ENCODE measurements at places on chromosomes 2 and 18. TPM values are rescaled to one million over a fixed set of nuclear protein-coding genes. Genes with fewer than 3 reads are reported as not detected.

Gene OSR1
- total RNA-seq: not detected

Gene PIEZO2
- 11.7 TPM for total RNA-seq

Gene FOXD4L1
- total RNA-seq: 0.07 TPM

DNA sequence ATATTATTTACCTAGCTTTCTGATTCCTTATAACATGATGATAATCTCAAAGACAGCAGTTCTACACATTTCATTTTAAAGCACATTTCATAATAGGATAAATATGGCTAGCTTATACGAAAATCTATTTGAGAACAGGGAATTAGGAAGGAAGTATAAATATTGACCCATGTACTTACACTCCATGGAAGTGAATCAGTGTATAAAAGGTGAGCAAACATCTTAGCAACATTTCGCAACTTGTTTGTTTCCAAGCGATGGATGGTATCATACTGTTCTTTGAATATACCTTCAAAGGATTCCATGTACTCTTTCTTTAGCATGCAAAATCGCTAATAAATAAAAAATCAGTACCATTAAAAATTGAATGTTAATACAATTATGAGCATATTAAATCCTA is 53.1 kb downstream of the CWC22 start:
- DNase-seq: no peak

DNA sequence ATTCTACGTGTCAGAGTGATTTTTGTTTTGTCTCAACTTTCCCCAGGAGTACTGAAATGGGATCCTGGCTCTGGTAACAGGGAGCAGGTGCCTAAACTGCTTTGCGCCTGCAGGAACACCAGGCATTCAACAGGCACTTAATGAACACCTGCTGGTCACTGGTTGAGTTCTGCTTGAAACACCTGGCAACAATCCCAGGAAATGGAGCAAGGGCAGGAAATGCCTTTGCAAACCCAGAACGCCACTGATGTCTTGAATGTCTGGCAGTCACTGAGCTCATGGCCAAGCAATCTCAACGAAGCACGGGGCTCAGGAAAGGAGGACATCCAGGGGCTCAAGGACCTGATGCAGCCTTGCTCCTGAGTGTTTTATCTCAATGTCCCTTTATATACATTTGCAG is 360.0 kb upstream of the RAB6C start:
- DNase-seq: peak; percentile 3

- DNase-seq: no peak
Observed at GRCh38 chr18:13316063-13316462, 97.5 kb downstream of the LDLRAD4 start.

GRCh38 chr2:75865702-75866101 is 155.0 kb upstream of the GCFC2 start:
- DNase-seq: no peak

DNA sequence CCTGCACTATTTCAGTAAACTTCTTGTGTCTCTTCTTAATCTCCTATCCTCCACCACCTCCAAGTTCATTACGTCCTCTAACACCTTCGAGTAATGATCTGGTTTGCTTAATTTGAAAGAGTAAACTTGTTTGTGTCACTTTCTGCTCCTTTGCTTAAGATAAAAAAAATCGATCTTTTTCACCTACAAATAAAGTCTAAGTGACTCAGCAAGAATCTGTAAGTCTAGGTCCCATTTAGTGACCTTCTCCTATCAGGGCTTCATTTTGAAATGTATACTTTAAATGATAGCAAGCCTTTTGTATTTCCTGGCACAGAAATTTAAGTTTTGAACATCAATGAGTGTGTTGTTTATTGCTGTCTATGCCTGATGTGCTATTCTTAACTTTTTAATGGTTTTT is 260.9 kb upstream of the TFPI start:
- DNase-seq: no peak

Measured in M059J (cell line).